Esophagus squamous epithelium (tissue), 5 donors: ENCODE measurements at places on chromosomes 5 and 9. TPM values are rescaled to one million over a fixed set of nuclear protein-coding genes. Genes with fewer than 3 reads are reported as not detected.

Gene SLC25A48
- 0.57 TPM for total RNA-seq

GRCh38 chr9:70668751-70669150, 254.3 kb upstream of the KLF9 start:
- H3K27me3 ChIP-seq, result no peaks in the 10 kb centered on the region
- no peak for DNase-seq
- H3K4me1 ChIP-seq, result peaks cover 7% of the 10 kb centered on the region
- no peaks in the 10 kb centered on the region for H3K36me3 ChIP-seq
- H3K4me3 ChIP-seq, result no peak overlapping the region
- no peak overlapping the region for H3K27ac ChIP-seq

Gene FAM78A
- total RNA-seq, result 2.9 TPM

DNA sequence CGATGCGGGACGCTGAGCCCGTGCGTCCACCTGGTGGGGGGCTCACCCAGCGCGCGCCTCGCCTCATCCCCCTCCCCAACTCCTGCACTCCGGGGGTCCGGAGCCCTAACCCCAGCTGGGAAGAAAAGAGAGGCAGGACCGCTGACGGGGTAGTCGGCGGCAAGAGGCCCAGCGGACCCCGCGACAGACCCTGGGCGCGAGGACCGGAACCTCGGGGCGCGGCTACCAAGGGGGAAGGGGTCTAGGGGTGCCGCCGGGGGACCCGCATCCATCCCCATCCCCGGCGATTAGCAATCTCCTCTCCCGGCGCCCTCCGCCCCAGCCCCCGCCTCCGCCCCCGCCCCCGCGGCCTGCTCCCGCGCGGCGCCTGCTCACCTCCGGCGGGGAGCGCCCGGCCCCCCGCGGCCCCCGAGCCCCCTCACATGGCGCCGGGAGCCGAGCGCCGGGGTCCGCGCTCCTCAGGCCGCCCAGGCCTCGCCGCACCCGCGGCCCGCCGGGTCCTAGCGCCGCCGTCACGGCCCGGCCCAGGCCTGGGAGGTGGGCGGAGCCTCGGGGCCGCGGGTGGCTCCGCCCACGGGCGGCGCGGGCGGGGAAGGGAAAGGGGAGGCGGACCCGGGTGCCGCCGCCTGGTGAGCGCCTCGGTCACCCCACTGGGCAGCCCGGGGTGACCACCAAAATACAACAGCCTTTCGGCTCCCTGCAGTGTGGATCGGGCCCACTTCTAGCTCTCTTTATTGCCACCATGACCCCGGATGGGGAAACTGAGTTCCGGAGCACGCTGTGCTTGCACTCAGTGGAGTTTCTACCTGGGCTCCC, at the start of gene ST6GALNAC6:
ST6GALNAC6 (minus strand) TSS at position 476 of the 816 bp plus-strand sequence. CDS start 1,622 bp downstream, outside the sequence.
- H3K4me3 ChIP-seq, result peak within 1 kb of the TSS; percentile 90
- H3K27me3 ChIP-seq, result no peaks in the 10 kb centered on the region
- no peak for DNase-seq
